ENCODE measurements at places on chromosomes 2 and 18. TPM values are rescaled to one million over a fixed set of nuclear protein-coding genes. Genes with fewer than 3 reads are reported as not detected.

CXCR4 gene
- 25.8 TPM for total RNA-seq

DNA sequence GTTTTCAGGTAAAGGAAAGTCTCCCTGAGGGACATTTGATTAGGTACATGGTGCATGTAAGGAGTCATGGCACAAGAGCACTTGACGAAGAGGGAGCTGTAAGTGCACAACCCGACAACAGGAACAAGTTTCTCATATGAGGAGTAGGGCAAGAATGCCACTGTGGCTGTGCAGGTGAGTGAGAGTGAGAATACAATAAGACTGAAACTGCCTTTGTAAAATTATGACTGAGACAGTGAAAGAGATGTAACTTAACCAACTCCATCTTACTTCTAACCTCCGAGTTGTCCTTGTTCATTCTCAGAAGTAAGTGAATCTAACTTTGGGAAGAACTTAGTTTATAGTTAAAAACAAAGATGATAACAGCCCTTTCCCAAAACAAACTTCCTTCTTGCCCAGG lies 1025.8 kb upstream of the CNTNAP5 start:
- no peaks in the 10 kb centered on the region for H3K27me3 ChIP-seq
- H3K4me3 ChIP-seq, result no peak overlapping the region
- H3K36me3 ChIP-seq, result no peaks in the 10 kb centered on the region
- no peaks in the 10 kb centered on the region for H3K4me1 ChIP-seq
- H3K27ac ChIP-seq, result no peak overlapping the region

DNA sequence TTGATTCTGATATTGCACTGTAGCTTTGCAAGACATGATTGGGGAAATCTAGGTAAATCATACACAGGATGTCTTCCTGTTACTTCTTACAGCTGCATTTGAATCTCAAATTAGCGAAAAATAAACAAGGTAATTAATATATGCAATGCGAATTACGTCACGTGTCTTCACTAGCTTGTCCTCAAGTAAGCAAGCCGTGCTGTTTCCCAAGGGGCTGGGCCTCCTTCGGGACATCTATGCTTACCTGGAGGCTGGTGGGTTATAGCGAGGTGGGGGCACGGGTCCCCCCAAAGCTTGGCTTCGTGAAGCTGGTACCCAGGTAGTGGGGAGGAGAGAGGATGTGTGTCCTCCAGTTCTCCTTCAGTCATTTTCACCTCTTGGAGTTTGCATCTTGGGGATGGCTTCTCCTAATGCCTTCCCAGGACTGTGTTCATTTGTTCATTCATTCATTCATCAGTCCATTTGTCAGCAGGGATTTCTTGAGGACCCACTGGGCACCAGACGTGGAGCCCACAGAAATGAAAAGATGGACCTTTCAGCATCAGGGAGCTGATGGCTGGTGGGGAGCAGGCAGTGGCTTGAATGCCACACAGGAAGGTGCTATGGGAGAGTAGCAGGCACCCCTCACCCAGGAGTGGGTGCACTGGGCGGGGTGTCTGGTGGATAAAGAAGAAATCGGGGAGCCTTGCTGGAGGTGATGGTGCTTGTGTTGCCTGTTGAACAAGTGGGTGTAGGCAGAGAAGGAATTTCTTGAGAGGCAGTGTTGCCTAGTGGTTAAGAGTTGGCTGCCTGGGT lies 155.1 kb downstream of the GLI2 start:
- no peaks in the 10 kb centered on the region for H3K4me1 ChIP-seq
- no peaks in the 10 kb centered on the region for H3K27me3 ChIP-seq
- no peaks in the 10 kb centered on the region for H3K36me3 ChIP-seq

GRCh38 chr18:71075147-71075546 lies 786.3 kb downstream of the SOCS6 start:
- H3K27me3 ChIP-seq, result no peaks in the 10 kb centered on the region
- no peaks in the 10 kb centered on the region for H3K4me1 ChIP-seq
- no peak overlapping the region for H3K4me3 ChIP-seq
- no peak for DNase-seq

DNA sequence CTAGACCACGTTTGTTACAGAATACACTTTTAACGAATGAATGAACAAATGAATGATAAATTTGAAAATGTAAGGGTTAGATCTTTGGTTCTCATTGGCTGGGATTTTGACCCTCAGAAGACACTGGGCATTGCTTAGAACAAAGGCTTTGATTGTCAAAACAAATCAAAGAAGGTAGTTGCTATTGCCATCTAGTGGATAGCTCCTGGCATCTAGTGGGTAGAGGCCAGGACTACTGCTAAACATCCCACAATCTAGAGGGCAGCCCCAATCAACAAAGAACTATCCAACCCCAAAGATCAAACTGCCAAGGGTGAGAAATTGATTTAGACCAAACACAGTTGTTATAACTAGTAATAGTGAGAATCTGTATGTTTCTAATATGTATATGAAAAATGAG lies 552.3 kb downstream of the KCNJ3 start:
- H3K4me1 ChIP-seq, result no peaks in the 10 kb centered on the region
- H3K4me3 ChIP-seq, result no peak overlapping the region
- H3K27me3 ChIP-seq, result no peaks in the 10 kb centered on the region
- no peak for DNase-seq

DNA sequence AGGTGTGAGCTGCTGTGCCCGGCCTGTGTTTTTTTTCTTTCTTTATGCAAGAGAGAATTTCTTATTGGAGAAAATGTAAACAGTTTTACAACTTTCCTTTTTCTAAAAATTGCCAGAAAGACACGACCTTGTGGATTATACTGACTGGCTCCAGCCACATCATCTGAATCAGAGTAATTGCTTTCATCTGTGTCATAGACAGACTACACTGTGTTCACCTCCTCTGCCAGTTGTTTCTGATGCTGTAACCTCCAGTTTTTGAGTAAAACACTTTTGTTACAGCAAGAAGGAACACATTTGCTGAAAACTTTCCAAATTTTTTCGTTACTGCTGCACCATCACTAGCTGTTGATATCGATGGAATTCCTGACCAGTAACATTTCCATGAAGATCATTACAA lies 43.9 kb upstream of the PLEKHM3 start:
- no peak overlapping the region for H3K27ac ChIP-seq
- no peak for DNase-seq
- no peaks in the 10 kb centered on the region for H3K27me3 ChIP-seq
- H3K36me3 ChIP-seq, result no peaks in the 10 kb centered on the region
- no peak overlapping the region for H3K4me3 ChIP-seq

DNA sequence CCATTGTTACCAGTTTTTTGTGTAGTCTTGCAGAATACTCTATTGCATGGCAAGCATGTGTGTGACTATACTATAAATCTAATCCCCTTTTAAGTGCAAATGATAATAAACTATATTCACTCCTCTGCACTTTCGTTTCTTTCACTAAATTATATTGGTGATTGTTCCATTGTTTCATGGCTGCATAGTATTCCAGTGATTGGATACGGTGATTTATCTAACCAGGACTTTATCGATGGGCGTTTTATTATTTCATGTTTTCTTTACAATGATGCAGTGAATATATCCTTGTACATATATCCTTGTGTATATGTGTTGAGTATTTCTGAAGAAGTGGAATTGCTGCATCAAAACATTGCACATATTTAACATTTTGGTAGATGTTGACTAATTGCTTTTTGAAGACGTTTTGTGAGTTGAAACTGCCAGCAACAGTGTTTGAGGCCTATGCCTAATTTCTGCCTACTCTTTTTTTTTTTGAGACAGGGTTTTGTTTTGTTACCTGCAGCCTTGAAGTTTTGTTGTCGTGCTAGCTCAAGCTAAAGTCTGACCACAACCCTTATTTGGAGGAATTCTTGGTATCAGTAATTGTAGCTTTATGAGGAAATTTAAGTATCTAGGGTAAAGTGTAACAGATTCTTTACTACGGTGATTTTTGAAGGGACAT lies 2.7 kb downstream of the MIB1 start:
- no peaks in the 10 kb centered on the region for H3K36me3 ChIP-seq
- H3K4me1 ChIP-seq, result peaks cover 6% of the 10 kb centered on the region
- no peaks in the 10 kb centered on the region for H3K27me3 ChIP-seq
- no peak overlapping the region for H3K4me3 ChIP-seq
- DNase-seq, result no peak

- peak overlapping the region; percentile 30 for H3K27ac ChIP-seq
- DNase-seq, result no peak
- no peaks in the 10 kb centered on the region for H3K36me3 ChIP-seq
- H3K4me3 ChIP-seq, result no peak overlapping the region
- H3K27me3 ChIP-seq, result no peaks in the 10 kb centered on the region
These were observed 51.9 kb upstream of the NAB1 start for GRCh38 chr2:190596993-190597392.

ASB18 gene
- not detected for total RNA-seq

FAM210A gene
- total RNA-seq, result 15.1 TPM

DNA sequence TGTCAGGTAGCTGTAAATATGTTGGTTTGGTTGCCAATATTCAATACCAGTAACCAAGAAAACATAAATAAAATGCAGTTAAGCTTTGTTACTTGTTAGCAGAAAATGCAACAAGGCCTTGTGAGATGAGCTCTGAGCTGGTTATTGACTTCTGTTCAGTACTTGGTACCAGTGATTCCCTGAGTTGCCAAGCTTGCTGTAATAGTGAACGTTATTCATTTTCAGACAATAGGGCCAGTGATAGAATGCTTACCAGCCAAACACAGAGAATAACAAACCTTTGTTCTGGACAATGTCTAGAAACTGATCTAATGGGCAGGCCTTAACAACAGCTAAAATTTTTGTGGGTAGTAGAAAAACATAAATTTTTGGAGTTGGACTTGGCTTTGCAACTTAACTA lies 29.5 kb downstream of the RASGRP3 start:
- peak overlapping the region; percentile 53 for H3K27ac ChIP-seq
- H3K4me3 ChIP-seq, result no peak overlapping the region
- DNase-seq, result no peak
- no peaks in the 10 kb centered on the region for H3K27me3 ChIP-seq
- no peaks in the 10 kb centered on the region for H3K4me1 ChIP-seq
- no peaks in the 10 kb centered on the region for H3K36me3 ChIP-seq

CRYGD gene
- not detected for total RNA-seq

- DNase-seq, result no peak
- peak overlapping the region; percentile 91 for H3K27ac ChIP-seq
- H3K4me3 ChIP-seq, result peak overlapping the region; percentile 75
These were observed 874 bp downstream of the NDUFAF7 start for GRCh38 chr2:37232131-37232933.

ZC3H8 gene
- total RNA-seq, result 38.3 TPM

ANKRD29 gene
- total RNA-seq, result 13.8 TPM

TMEM247 gene
- total RNA-seq, result not detected

Measured in breast epithelium (tissue), 4 donors.